ENCODE measurements at places on chromosomes 5 and 9.

GRCh38 chr5:160398806-160399205, 1.0 kb downstream of the FAM200C start:
- DNase-seq, result no peak

GRCh38 chr5:138011991-138012390, 20.9 kb downstream of the FAM13B start:
- DNase-seq, result no peak

DNA sequence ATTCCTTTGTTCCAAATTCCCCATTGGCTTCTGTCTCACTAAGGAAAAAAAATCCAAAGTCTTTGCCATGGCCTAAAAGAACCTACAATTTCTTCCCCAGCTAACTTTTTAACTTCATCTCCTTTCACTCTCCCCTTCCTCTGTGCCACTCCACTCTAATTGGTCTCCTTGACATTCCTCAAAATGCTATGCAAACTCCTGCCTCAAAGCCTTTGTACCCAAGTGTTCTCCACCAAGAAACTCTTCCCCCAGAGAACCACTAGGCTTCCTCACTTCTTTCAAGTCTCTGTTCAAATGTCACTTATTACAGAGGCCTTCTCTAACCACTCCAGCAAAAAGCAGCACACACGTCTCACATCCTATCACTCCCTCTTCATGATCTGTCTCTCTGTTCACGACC, 91.6 kb upstream of the NR4A3 start:
- no peak for DNase-seq

DNA sequence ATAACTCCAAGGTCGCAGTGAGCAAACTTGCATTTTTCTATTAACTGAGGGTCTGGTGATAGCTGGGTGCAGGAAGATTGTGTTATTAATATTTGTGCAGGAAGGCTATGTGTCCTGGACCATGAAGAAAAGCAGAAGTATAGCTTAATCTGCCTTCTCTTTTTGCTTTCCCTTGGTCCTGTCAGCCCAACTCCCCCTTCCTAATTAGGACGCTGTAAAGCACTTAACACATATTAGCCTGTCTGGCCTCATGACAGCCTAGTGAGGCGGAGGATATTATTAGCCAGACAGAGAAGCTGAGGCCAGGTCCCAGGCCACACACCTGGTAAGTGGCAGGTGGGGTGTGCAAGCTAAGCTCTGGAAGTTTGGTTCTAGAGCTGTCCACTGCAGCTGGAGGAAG, 29.5 kb downstream of the SLC46A2 start:
- no peak for DNase-seq

DNA sequence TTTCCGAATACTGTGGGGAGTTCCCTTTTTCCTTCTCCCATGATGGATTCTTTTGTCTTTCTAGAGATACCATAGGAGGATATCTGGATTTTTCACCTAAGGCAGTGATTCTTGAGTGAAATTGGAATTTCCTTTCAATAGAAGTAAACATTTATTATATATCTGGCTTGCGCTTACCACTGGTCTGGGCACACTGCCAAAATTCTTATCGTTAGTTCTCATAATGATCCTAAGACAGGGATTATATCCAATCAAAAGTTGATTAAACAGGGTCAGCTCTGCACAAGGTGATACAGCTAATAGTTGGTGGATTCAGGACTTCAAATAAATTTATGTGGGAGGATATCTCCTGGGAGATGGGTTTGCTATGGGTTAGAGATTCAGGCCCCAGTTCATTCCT, 9.6 kb downstream of the TLE4 start:
- DNase-seq, result no peak

GRCh38 chr5:63602971-63603370, 359.3 kb downstream of the HTR1A start:
- no peak for DNase-seq

DNA sequence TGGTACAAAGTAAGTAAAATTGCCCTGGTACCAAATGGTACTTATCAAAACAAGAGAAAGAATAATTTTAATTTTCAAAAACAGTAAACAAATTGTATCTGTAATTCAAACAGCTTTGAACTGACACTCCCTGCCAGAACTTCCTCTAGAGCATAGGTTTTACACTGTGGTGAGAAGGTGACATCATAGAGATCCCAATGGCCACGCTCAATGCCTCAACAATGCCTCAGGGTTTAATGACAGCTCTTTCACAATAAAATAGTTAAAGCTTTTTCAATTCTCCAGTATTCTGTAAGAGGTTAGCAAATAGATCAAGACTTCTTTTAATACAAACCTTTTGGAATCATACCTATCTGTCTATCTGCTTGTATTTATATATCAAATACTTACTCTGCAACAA, 437.1 kb downstream of the PRR16 start:
- DNase-seq, result no peak

- DNase-seq, result no peak
Observed at GRCh38 chr9:77946969-77947620, 84.5 kb downstream of the GNAQ start.

DNA sequence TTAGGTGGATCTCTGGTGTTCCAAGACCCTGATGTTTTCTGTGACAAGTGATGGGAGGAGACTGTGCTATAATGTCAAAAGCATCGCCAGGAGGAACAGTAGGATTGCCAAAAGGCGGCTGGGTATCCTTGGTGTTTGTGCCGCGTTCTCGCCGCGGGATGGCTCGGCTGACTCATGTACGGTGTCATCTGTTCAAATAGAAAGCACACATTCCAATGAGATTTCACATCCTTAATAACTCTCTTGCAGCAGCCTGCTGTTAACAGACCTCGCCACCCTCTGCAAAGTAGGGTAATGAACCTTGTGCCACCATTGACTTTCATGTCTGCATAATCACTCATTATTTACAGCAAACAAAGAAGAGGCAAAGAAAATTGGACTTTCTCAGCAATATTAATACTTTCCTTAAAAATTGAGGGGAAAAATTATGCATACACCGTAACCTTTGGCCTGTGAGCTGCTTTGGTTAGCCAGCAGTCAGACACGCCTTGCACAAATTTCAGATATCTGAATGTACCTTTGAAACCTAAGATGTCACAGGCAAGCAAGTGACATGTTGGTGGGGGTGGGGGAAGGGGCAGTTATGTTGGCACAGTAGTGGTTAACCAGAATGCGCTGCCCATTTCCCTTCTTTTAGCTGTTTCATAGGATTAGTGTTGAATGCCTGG, 289.4 kb downstream of the EFNA5 start:
- DNase-seq, result no peak

- no peak for DNase-seq
Observed at GRCh38 chr5:167105941-167106340, 1185.5 kb upstream of the WWC1 start.

- DNase-seq, result no peak
Observed at GRCh38 chr9:107737987-107738743, 248.6 kb upstream of the KLF4 start.

DNA sequence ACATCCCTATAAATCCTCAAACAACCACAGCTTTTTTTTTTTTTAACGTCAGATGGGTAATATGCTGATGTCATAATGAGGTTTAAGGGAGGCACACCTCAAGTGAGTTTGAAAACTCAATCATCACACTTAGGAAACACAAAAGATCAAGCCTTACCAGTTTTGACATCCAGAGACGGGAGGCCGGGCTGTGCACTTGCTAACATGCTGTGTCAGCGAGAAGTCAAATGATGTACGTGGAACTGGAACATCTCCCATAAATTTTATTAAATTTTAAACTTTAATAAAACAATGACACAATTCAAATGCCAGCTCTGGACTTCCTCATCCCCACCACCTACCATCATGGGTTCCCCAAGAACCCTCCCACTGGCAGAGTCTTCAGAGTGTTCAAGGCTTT, 117.6 kb downstream of the C5orf15 start:
- no peak for DNase-seq

DNA sequence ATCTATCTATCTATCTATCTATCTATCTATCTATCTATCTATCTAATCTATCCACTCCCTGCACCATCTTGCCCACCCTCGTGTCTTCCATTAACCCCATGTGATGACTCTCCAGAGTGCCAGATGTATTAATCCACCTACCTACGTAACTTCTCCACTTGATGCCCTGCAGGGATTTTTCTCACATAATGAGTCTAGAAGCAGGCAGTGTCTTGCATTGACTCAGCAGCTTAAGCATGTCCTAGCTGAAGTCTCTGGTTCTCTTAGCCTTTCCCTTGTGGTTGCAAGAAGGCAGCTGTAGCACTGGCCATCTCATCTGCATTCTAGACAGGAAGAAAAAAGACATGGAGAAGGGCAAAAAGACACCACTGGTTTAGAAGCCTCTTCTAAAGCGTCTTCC, 96.7 kb upstream of the ALDH1B1 start:
- no peak for DNase-seq

GRCh38 chr9:19231126-19231903, 822 bp downstream of the DENND4C start:
- peak; percentile 2 for DNase-seq

DNA sequence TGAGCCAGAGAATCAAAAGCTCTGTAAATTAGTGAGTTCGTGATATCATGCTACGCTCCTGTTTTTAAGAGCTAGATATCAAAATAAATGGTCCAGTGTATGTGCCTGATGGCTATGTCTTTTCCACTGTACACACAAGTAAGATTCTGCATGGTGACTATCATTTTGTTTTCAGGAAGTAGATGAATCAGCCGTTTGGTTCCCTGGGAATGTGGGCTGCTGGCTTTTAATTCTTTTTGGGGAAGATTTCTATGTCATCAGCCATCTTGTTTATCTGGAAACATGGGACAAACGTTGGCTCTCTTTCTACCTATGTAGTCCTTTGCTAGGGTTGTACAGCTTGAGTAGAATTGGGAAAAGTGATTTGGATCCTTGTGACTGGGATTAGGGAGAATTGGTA, 126.7 kb downstream of the GRIA1 start:
- no peak for DNase-seq

DNA sequence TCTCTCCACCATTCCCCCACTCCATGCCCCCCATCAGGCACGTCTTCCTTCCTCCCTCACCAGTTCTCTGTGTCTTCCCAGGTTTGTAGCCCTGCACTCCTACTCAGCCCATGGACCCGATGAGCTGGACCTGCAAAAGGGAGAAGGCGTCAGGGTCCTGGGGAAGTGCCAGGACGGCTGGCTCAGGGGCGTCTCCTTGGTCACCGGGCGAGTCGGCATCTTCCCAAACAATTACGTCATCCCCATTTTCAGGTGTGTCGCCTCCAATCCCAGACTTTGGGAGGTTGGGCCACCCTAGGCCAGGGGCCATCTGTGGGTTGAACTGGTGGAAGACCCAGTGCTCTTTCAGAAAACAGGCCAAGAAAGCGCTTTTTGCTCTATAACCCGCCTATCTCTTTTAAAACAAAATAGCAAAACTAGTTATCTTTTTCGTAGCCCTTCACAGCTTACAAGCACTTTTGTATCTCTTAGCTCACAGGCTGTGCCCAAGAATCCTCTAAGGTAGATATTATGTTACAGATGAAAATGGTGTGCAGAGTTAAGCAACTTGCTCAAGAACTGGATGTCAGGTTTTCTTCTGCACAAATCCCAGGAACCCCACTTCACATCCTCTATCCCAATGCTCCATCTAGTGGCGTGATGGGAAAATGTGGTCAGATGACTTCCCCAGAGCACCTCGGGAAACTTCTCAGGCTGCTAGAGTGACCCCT, 56.2 kb downstream of the PLAC8L1 start:
- no peak for DNase-seq

- no peak for DNase-seq
Observed at GRCh38 chr5:78621291-78621738, 27.3 kb downstream of the LHFPL2 start.

- no peak for DNase-seq
Observed at GRCh38 chr5:19532936-19533335, 455.1 kb downstream of the CDH18 start.

- no peak for DNase-seq
Observed at GRCh38 chr9:87441251-87441650, 56.4 kb upstream of the DAPK1 start.

- DNase-seq, result no peak
Observed at GRCh38 chr5:124746916-124747790, 714 bp upstream of the ZNF608 start.

- no peak for DNase-seq
Observed at GRCh38 chr5:117800261-117800660, 1188.1 kb downstream of the DTWD2 start.

GRCh38 chr5:160167624-160168165, 48.4 kb upstream of the PWWP2A start:
- no peak for DNase-seq

DNA sequence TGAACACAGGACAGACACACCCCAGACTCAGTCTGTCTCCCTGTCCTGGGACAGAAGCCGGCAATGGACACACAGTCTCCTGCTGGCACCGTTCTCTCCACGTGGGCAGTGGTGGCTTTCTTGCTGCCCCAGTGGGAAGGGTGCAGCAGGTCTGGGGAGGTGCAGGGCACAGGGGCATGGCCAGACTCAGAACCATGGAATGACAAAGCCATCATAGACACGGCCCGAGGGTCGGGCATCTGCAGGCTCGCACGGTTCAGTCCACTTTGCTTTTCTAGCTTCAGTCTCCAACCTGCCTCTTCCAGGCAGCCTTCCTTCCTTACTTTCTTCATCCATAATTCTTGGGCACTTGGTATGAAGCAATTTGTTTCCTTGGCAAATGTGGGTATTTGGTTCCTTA, 16.7 kb downstream of the MYMK start:
- no peak for DNase-seq

DNA sequence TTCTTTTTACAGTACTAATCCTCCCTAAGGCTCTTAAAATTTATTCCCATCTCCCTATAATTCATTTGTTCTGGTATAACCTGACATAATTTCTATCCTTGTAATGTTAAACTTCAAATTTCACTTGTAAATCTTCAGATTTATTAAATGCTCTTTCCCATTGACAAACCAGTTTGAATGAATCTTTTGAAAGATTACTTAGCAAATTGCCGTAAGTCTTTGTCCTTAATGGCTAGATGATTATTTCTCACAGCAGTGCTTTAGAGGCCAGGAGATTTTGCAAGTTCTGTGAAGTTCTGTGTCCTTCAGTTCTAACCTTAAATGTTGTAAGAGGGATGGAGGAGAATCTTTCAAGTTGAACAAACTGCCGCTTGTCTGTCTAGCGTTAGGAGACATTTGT, 4.2 kb downstream of the SLC44A1 start:
- no peak for DNase-seq

- no peak for DNase-seq
Observed at GRCh38 chr9:116792271-116792670, 105.2 kb downstream of the TRIM32 start.

DNA sequence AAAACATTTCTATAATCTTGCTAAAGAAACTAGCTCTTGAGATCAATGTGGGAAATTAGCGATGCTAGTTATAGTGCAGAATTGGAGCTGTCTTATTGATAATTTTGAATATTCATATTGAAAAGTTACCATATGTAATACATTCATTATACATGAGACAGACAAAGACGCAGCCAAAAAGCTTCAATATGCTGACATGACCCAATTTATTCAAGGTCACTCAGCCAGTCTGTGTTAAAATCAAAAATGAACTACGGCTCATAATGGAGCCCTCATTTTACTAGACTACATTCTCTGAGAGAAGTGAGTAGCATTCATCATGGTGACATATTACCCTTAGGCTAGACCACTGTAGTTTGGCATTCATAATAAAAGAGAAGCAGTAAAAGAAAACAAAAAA, 107.3 kb upstream of the GABRG2 start:
- DNase-seq, result no peak

GRCh38 chr5:756171-756570, 28.4 kb downstream of the ZDHHC11B start:
- no peak for DNase-seq

Measured in stimulated activated CD8-positive, alpha-beta memory T cell treated with anti-CD3 and anti-CD28 coated beads, Interleukin-7, amount 100 ng/mL, for 24 hours (primary cell).